T47D (cell line): ENCODE measurements at places on chromosomes 2 and 18.

- peak; percentile 89 for DNase-seq
Observed at GRCh38 chr2:219294356-219295351, 14.5 kb downstream of the PTPRN start.

GRCh38 chr2:84776011-84776410, 104.9 kb downstream of the TRABD2A start:
- DNase-seq: no peak

GRCh38 chr18:785242-785641, 26.8 kb downstream of the YES1 start:
- DNase-seq: no peak

DNA sequence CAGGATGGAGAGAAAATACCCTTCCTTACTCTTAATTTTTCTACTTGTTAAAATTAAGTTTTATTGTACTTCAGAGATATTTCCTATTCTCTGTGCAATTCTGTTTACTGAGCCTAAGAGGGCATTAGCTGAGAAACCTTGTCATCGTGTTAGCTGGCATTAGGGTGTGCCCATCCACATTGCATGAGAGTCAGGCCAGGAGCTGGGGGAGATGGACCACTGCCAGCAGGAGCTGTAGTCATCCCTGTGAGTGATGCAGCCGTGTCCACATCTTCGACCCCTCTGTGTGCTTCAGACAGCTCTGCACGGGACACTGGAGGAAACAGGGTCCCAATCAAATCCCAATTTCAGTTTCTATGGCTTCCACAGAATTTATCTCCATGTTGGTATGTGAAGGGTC, 34.2 kb downstream of the ABCA12 start:
- no peak for DNase-seq

GRCh38 chr18:5297597-5297996, 2.1 kb upstream of the ZBTB14 start:
- no peak for DNase-seq

- DNase-seq: no peak
Observed at GRCh38 chr18:79937103-79937860, 14.2 kb downstream of the SLC66A2 start.

DNA sequence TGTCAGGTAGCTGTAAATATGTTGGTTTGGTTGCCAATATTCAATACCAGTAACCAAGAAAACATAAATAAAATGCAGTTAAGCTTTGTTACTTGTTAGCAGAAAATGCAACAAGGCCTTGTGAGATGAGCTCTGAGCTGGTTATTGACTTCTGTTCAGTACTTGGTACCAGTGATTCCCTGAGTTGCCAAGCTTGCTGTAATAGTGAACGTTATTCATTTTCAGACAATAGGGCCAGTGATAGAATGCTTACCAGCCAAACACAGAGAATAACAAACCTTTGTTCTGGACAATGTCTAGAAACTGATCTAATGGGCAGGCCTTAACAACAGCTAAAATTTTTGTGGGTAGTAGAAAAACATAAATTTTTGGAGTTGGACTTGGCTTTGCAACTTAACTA, 29.5 kb downstream of the RASGRP3 start:
- no peak for DNase-seq

DNA sequence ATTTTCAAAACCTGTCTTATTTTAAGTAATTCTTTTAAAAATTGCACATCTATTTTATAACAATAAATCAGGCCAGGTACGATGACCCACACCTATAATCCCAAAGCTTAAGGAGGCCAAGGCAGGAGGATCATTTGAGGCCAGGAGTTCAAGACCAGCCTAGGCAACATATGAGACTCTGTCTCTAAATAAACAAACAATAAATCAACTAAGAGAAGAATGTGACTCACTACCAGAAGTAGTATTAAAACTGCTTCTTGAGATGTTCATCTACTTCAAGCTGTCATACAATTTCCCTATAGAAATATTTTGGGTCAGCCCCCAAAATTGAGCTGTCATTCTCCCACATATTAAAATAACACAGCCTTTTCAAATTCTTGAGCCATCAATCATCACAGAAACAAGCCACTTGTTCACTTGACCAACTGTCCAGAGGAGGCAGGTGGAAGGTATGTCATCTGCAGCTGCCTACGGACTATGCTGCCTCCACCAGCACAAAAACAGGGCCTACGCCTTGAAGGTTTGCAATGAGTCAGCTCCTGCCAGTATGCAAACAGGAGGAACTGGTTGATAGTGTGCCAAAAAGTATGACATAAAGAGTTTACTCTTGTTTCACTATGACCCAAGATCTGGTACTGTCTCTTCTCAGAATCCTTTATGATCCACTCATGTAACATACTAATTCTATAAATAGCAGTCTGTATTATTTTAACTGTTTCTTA, 33.6 kb downstream of the KIDINS220 start:
- DNase-seq: peak; percentile 37

GRCh38 chr2:239768907-239769553, 256.1 kb downstream of the NDUFA10 start:
- no peak for DNase-seq

DNA sequence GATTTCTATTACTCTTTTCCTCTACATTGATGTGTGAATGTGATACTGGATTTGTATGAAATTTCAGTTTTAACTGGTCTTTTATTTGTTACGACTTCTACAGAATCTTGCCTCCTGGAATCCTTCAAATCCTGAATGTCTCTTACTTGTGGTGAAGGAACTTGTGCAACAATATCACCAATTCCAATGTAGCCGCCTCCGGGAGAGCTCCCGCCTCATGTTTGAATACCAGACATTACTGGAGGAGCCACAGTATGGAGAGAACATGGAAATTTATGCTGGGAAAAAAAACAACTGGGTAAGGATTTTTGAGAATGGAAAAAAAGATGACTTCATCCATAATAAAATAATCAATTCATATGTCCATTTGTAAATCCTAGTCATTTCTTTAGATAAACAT, 134.6 kb downstream of the BABAM2 start:
- DNase-seq: no peak

- DNase-seq: no peak
Observed at GRCh38 chr2:10449838-10450691, 1.9 kb upstream of the ODC1 start.

GRCh38 chr2:144694456-144694855, 174.5 kb upstream of the ZEB2 start:
- DNase-seq: no peak

GRCh38 chr2:241794250-241794823, 14.7 kb upstream of the NEU4 start:
- DNase-seq: no peak

DNA sequence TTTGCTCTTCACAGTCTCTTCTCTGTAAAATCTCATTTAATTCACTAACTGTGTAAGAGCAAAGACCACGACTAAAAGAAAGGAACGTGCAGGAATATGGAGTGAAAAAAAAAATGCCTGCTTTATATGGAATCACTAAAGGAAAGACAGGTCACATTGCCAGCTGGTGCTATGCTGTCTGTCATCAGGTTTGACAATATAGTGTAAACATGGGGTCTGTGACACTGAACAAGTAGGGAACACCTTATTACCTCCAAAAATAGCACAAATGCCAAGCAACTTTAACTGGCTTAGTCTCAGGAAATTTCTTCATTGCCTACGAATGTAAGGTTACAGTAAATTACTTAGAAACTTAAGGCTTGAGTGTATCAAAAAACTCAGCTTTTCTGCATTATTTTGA, 364.5 kb upstream of the LINC00305 start:
- DNase-seq: no peak

- no peak for DNase-seq
Observed at GRCh38 chr2:25042321-25043240, 705 bp downstream of the EFR3B start.
